Hematopoietic multipotent progenitor cell treated with erythropoietin and hydrocortisone succinate and interleukin-3 and kit ligand, for 8 days (in vitro differentiated cells): ENCODE measurements at places on chromosomes 5 and 9.

DNA sequence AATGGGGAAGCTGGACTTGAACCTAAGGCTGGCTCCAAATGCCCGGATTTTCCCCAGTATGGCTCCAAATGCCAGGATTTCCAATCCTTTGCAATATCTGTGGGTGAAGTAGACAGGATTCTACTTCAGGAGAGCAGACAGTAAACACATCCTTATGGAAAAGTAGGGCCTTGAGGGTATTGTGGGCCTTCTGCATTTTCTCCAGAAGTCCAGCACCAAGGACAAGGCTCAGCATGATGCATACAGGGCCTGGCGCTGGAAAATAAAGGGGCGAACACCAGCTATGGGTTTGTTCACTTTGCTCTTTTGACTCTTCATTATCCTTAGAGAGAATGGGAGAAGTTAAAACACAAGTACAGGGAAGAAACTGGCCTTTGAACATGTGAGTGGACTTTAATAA, 347.5 kb downstream of the SEMA5A start:
- no peak for DNase-seq

DNA sequence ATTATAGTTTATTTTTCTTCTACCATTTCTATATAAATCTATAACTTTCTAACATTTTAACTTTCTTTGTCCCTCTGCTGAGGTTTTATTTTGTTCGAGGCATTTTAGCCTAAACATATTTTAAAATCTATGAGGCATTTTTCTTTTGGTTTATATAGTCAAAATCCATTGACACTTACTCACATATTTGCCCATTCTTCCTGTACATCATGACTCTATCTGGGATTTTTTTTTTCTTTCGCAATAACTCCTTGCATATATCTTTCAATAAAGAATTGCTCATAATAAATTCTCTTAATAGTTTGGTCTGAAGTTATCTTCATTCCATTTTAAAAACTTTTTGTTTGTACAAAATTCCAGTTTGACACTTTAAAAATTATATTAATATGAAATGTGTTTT, 632.3 kb downstream of the TLE4 start:
- DNase-seq = no peak

- DNase-seq = no peak
These were observed 447.1 kb downstream of the LRRC70 start for GRCh38 chr5:63025679-63026078.

GRCh38 chr9:85397005-85397404, 344.7 kb downstream of the AGTPBP1 start:
- no peak for DNase-seq

GRCh38 chr9:134491196-134491835, 150.3 kb upstream of the COL5A1 start:
- no peak for DNase-seq

DNA sequence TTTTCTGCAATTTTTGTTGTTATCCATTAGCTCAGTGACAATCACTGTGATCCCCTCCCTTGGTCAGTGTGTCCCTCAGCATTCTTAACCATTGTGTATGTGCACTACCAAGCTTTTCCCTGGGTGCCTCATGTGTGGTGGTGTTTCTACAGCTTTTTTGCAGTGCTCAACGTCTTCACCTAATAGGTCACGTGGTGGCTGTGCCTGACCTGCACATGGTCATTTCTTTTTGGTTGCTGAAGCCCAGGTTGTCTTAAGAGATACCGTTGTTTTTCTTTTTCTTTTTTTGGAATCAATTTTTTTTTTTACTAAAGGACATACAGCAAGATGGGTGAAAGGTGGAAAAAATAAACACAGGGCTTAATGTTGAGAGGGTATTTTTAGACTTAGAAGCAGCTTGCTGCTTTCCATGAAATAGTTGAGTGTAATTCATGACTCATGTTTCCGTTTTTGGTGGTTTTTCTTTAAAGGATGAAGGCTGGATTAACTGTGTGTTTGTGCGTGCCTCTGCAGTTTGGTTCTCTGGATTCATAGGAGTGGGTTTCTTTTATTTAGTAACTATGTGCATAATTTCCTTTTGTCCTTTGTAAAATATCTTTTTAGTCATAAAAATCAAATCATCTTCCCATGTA, 22.2 kb downstream of the SH3GL2 start:
- DNase-seq = no peak

- DNase-seq = no peak
These were observed 41.0 kb downstream of the CEP120 start for GRCh38 chr5:123382252-123382651.

GRCh38 chr9:89598926-89599325, 5.9 kb upstream of the GADD45G start:
- DNase-seq = no peak

GRCh38 chr9:93326056-93326455, 125.4 kb upstream of the FAM120A start:
- DNase-seq = no peak
